ENCODE measurements at places on chromosomes 12 and 14.

DNA sequence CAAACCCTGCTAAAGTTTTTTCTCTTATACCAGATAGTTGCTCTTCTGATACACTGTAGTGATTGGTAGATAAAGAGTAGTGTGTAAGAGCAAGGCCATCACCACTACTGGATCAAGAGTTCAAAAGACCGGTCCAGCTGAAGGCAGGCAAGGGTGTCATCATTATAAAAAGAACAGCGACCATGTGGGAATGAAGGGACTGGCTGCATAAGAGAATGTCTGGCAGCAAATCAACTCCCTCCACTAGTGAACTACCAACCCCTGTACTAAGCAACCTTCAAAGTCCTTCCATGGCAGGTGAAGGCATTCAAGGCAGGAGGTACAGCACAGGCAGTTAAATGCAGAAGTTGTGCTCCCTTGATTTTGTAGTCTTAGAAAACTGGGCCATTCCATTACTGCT is 53.5 kb downstream of the EGLN3 start:
- no peak for DNase-seq

GRCh38 chr14:30195941-30196340 is 268.3 kb upstream of the PRKD1 start:
- peak; percentile 15 for DNase-seq

DNA sequence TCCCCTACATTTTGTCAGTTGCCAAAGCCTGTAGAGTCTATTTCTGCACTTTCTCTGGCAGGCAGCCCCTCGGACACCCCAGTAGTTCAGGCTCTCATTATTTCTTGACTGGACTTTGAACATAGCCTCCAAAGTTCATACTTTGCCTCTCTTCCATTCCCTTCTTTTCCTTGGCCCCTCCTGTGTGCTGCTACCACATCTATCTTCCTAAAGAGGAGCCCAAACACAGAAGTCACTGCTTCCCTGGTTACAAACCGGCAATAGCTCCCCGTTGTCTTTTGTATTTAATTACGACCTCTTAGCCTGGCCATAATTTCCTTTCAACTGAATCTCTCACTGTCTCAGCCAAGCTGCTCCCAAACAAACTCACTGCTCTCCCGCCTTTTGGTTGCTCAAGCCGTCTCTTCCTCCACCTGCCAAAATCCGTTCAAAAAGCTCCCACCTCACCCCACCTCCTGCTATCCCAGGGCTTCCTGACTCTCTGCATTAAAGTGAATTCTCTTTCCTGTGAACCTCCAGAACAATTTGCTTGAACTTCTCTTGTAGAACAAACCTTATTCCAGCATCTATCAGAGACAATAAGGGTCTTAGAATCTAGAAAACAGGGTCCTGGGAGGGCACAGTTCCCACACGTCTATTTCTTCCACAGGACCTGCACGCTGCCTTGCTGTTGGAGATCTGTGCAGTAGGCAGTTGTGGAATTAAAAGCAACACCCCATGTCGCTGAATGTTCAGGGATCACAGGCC is 46.9 kb downstream of the PRMT8 start:
- DNase-seq: no peak

DNA sequence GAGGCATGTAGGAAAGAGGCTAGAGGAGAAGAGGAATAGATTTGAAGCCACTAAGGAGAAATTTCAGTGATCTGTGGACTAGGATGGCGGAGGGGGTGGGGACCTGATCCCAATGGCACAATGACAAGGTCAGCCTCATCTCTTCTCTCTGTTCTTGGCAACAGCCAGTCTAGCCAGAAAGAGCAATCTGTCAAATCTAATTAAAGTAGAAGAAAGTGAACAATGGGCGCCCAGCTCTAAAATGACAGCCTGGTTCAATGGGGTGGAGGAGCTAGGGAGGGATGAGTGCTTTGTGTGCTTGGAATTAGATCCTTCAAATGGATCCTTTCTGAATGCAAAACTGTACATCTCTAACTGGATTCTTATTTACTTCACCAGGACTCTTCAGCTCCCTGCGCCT is 37.2 kb upstream of the TUBA1C start:
- DNase-seq: no peak

DNA sequence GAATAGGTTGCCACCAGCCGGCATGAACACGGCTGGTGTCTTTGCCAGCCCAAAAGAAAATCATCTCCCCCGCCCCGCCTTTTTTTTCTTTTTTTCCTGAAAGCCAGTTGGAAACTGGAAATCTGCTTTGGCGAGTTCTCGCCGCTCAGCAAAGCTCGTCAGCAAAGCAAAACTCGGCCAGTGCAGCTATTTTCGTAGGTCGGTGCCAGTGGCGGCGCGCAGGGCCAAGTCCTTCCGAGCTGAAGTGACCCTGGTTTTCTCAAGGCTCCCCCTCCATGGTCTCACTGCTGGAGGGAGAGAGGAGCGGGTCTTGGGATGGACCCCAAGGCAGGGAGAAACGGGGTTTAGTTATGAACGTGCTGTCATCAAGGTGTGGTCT is 248.4 kb upstream of the RTL1 start:
- DNase-seq: no peak

GRCh38 chr14:62087191-62087590 is 325.0 kb downstream of the SNAPC1 start:
- no peak for DNase-seq

GRCh38 chr12:115659422-115659821 is 618.1 kb downstream of the MED13L start:
- no peak for DNase-seq

- DNase-seq: no peak
These were observed 27.8 kb downstream of the NPC2 start for GRCh38 chr14:74465335-74465734.

GRCh38 chr12:121789233-121789781 is 4.2 kb downstream of the RHOF start:
- DNase-seq: no peak
